ENCODE measurements at places on chromosomes 7 and 10.

DNA sequence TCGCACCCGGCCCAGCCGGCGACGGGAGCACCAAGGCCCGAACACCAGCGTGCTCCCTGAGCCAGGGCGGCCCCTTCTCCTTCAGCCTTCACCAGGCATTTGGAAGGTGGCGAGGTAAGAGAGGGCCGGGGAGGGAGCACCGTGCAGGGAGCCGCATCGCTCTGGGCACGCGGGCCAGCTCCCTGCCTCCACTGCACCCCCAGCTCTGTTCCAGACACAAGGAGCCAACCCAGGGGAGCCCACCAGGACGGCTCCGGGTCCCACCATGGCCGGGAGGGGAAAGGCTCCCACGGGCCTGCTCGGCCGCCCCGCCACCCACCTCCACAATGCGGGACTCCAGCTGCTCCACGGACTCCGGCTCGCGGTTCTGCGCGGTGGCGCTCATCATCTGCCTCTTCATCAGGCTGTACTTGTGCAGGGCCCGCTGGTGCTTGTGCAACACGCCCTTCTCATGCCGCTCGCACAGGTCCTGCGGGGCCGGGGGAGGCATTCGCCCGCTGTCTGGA is 15.1 kb downstream of the NUDT1 start:
- DNase-seq: no peak

GRCh38 chr7:158074896-158075632 is 512.6 kb downstream of the PTPRN2 start:
- DNase-seq: no peak

DNA sequence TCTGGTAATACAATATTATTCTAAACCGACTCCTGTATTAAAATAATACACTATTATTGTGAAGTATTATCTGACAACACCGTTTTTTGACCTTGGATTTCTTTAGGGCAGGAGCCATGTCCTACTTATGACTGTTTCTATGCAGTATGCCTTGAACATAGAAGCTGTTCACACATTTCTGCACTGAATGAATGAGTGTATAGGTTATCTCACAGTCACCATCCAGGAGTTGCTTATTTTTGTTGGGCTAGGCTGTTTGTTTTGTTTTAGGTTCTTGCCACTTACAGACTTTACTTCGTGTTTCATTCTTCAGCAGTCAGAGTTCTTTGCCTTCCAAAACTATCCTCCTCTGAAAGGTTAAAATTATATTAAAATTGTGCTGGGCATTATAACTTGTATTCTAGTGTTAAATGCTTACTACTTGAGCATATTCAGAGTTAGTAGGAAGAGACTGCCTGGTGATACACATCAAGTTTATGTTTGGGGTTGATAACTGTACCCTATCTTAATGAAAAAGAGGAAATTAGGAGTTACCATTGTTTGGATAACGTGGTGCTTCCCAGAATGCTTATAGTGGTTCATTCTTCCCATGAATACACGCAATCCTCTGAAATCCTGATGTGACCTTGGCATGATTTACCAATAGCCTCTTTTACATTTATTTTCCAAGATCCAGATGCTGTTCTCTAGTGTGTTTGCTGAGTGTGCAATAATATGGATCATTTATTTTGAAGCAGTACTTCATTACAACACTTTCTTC is 1.7 kb downstream of the RALA start:
- no peak for DNase-seq

- DNase-seq: peak; percentile 31
These were observed 21.4 kb upstream of the RSBN1L start for GRCh38 chr7:77674878-77675277.

DNA sequence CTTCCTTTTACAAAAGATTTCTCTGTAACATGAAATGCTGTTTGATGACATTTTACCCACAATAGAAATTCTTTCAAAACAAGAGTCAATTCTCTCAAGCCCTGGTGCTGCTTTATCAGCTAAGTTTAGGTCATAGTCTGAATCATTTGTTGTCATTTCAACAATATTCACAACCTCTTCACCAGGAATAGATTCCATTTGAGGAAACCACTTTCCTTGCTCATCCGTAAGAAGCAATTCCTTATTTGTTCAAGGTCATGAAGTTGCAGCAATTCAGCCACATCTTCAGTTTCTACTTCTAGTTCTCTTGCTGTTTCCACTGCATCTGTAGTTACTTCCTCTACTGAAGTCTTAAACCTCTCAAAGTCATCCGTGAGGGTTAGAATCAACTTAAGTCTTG is 315.3 kb downstream of the TYW1 start:
- DNase-seq: no peak

DNA sequence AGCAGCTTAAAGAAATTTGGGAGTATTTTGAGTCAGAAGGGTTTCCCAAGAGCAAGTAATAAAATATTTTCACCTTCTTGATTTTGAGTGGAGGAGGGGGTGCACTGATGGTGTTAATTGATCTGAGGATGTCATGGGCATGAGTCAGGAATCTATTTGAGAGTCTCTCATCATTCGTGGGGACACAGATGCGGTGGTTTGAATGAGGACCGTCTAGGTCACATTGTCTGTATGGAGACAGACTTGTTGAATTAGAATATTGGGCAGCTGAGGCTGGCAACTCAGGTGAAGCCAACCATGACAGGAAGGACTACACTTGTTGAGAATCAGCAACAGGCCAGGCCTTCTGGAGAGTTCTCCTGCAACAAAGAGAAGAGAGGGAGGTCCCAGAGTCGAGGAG is 127.0 kb downstream of the INSYN2A start:
- DNase-seq: no peak

GRCh38 chr7:112302566-112302965 is 96.1 kb downstream of the ZNF277 start:
- no peak for DNase-seq

All from activated CD4-positive, alpha-beta T cell treated with anti-CD3 and anti-CD28 coated beads for 36 hours (primary cell).